Motor neuron (in vitro differentiated cells): ENCODE measurements at places on chromosomes 4 and X.
A peak's percentile ranks its signal among the peaks of the same experiment; 100 is the strongest.

GRCh38 chr4:6561173-6561516 lies 13.8 kb upstream of the MAN2B2 start:
- ATAC-seq = no peak

DNA sequence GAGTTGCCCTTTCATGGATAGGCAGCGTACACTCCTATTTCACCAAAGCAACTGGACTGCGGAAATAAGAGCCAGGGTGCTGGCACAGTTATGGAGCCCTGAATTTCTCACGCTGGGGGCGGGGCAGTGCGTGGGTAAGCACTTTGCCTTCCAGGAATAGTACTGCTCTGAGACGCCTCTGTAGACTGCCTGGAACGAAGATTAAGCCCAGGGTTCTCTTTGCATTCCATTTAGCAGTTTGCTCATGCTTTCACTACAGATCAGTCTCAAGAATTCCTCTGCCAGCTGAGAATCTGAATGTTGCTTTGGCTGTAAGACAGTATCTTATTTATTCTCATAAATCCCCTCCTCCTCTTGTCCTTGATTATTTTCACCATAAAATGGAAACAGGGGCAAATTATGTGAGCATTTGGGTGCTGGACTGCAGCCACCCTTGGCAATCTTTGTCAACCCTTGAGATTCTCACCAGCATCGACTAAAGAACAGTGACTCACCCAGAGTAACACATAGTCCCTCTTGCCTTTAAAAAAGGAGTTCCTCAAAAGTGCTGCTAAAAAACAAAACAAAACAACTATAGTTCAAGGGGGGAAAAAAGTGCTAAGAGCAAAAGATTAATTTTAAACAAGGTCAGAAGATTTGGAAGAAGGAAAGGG lies 88.9 kb upstream of the CITED1 start:
- ATAC-seq = peak; percentile 91

DNA sequence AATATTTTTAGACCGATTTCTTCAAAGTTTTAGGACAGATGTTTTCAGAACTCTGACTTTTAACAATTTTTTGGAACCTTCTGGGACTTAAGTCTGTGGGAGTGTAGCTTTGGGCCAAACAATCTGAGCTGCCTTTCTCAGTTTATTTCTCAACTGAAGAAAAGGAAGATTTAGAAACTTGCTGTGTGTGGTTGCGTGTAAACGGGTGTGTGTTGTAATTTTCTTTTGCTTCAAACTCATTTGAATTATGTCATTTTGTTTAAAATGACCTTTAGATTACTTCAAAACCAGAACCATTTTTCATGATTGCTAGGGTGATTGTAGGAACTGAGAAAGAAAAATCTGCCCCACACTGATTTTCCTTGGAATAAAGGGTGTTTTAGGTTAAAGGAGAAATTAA lies 577.7 kb upstream of the GALNTL6 start:
- ATAC-seq = no peak

DNA sequence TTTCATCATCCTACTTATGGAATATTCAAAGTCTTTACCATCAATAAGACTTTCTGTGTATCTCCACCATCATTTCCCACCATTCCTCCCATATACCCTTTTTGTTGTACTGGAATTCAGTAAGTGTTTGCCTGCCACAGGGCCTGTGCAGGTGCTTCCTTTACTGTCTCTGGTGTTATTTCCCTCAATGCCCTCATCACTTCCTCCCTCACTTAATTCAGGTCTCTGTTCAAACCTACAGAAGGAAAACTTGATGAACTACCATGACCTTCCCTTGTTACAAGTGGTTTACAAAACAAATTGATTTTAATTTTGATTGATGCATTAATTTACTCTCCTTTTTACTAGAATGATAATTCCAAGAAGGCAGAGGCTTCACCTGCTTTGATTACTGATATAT lies 159.5 kb upstream of the FAT4 start:
- no peak for ATAC-seq

DNA sequence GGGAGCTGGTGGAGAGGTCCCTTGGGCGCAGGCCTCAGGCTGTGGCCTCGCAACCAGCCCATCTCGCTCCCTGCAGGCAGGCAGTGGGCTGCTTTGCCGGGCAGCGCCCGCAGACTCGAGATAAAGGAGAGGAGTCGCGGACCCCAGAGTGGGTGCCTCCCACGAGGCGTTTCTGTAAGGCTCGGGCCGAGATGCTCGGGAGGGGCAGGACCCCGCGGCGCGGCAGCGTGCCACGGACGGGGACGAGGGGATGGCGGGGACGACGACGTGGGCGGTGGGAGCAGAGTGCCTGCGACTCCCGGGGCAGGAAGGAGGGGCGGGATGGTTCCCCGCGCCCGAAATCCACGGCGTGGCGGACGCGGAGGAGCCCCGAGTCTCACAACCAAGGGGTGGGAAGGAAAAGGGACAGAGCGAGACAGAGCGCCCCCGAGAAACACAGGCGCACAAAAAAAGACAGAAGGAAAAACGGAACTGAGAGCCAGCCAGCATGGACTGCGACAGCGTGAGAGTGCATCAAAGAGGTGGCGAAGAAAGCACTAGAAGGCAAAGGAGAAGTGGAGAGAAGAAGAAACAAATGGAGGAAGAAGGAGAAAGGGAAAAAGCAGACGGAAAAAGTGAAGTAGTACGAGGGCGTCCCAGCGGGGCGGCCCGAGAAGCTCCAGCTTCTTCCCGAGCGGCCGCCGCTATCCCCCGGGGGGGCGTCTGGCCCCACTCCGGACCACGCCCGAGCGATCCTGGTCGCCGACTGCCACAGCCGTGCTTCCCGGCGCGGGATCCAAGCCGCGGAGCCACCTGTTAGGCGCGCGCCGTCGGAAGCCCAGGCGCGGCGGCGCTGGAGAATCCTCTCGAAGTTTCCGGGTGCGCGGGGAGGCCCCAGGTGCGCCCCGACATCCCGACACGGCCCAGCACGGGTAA lies 1.5 kb downstream of the BEND4 start:
- ATAC-seq = no peak
